ENCODE measurements at places on chromosomes 16 and 17. TPM values are rescaled to one million over a fixed set of nuclear protein-coding genes. Genes with fewer than 3 reads are reported as not detected.

KRT34 gene
- 0.55 TPM for total RNA-seq

DLX3 gene
- 1.5 TPM for total RNA-seq

TMEM204 gene
- 21.4 TPM for total RNA-seq

NKIRAS2 gene
- 103 TPM for total RNA-seq

ADGRG1 gene
- total RNA-seq: 346 TPM

RNF112 gene
- total RNA-seq: 2.1 TPM

NFAT5 gene
- 101 TPM for total RNA-seq

BRIP1 gene
- total RNA-seq: 7.5 TPM

CCL7 gene
- not detected for total RNA-seq

All from testis (tissue), 5 donors.